ENCODE measurements at places on chromosomes 7 and 10.

DNA sequence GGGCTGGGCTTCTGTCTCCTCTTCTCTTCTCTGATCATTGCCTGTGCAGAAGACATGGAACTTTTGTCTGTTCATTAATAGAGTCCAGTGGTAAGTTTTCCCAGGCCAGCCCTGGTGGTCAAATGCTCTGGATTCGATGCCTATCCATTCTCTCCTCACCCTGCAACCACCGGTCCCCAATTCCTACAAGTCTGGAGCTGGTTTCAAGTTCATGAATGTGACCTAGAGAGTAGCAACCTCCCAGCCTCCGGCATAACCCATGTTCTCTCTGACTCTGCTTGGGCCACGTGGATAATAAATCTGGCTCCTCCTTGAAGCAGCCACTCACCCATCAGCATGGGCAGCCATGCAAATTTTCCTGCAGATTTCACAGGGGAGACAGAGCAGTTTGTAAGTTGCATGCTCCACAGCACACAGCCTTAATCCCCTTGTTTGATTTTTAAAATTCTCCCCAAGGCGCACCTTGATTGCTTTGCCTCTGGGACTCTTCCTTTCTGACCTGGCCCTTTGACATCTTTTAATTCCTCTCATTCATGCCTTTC is 37.3 kb upstream of the PDZD8 start:
- DNase-seq = no peak

DNA sequence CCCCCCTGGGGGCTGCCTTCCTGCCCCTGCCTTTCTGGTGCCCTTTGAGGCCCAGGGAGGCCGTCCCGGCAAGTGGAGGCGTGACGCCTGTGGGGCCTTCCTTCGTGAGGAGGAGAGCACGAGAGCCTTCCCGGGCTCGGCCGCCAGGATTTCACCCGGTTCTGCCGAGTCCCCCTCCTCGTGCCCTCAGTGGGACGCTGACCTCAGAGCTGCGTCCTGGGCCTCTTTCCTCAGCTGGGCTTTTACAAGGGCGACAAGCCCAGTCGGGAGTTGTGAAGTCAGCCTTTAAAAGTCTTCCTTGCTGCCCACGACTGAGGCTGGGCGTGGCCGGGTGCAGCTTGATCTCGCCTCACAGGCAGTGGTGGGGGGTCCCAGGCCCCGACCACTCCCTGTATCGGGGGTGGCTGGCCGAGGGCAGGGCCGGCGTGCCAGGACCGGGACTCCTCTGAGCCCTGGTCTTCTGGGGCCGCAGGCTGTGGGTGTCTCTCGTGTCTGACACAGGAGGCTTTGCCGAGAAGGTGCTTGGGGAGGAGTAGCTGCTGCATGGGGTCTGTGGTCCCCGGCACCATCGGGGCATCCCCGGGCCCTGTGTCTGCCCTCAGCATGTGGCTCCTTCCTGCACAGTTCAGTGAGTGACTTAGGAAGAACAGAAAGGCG is 41.8 kb downstream of the FAM20C start:
- no peak for DNase-seq

- DNase-seq = peak; percentile 47
Measured at GRCh38 chr7:85023066-85023712, 163.7 kb downstream of the SEMA3D start.

DNA sequence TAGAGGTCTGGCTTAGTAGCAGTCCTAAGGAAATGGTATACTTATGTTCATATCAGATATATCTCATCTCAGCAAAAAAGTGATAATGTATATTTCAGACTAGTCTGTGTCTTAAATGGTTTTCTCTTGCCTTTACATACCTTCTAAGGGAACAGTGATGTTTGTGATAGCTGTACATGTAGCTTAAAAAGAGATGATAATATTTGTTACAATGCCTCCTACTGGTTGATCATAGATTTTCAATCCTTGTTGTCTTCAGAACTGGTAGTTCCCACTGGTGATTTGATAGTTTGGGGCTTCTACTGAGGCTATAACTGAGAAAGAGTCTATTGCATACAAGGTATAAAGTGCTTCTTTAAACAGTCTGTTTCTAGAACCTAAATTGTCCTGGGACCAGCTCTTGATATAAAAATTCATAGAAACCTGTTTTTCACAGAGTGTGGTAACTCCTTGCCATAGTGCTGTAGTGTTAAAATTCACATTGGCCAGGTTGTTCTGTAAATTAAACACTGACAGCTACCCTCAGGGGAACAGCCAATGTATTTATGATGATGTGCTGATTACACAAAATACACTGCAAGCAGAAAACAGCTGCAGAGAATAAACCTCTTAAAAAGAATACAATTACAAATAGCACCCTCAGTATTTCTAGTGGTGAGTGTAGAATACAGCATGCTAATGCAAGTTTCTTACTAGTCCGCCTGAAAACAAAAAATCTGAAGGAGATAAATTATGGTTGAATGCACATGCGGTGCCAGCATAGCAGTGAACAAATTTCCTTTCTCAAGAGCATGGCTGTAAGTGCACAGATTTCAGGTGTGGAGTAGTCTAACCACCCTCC is 90.3 kb downstream of the BTRC start:
- no peak for DNase-seq

DNA sequence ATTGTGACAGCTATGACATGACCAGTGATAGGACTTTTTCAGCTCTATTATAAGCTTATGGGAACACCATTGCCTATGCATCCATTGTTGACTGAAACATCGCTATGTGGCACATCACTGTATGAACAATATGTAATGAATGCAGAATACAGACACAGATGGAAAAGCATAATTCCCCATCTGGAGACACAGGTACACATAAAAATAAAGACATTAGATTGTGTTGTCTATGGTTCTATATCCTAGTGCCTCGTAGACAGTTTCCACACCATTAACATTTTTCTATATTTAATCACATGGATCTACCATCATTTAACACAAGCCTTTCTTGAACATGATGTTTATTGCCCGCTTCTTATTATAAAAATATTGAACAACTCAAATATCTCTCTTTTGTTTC is 96.3 kb upstream of the STK17A start:
- no peak for DNase-seq

DNA sequence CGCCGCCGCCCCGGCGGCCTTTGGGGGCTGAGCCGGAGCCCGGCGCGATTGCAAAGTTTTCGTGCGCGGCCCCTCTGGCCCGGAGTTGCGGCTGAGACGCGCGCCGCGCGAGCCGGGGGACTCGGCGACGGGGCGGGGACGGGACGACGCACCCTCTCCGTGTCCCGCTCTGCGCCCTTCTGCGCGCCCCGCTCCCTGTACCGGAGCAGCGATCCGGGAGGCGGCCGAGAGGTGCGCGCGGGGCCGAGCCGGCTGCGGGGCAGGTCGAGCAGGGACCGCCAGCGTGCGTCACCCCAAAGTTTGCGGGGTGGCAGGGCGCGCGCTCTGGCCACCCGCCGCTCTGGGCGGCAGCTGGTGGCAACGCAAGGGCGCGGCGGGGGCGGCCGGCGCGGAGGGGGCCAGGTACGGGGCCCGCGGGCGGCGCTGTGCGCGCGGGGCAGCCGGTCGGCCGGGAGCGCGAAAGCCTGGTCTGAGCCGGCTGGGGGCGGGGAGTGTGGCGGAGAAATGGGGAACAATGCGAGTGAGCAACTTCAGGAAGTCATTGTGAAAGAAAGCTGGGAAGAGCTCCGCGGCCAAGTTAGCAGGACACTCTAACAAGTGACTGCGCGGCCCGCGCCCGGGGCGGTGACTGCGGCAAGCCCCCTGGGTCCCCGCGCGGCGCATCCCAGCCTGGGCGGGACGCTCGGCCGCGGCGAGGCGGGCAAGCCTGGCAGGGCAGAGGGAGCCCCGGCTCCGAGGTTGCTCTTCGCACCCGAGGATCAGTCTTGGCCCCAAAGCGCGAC is at the start of gene IKZF1:
TSS of gene IKZF1 (plus strand) at position 588 of the 782 bp plus-strand sequence. CDS start 14,346 bp downstream, outside the sequence.
- DNase-seq = no peak

DNA sequence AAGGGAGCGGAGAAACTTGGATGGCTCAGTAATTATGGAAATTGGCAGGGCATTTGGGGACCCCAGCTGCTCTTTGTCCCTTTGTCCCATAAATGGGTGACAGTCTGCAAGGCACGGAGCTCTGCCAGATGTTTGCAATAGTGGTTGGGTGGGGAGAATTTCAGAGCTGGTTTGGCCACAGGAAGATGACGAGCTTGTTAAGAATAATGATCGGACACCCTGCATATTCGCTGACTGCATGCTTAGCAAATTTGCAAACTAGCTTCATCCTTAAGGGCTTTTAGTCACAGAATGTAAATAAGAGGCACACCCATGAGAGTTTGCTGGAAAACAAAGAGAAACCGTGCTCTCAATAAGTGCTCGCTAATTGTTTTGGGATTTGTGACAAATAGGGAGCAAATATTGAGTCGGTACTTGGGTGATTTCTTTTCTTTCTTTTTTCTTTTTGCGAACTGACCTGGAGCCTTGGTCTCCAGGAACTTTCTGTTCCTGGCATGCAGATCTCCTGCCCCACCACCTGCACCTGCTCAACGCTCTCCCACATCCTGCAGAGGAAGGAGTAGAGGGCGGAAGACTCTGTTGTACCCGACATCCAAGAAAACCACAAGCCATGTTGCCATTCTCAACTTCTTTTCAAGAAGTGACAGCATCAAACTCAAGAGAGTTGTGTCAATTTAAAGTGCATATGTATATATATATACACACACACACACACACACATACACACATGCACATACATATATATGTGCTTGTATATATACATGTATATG is 238.9 kb downstream of the CAMK1D start:
- DNase-seq = no peak

DNA sequence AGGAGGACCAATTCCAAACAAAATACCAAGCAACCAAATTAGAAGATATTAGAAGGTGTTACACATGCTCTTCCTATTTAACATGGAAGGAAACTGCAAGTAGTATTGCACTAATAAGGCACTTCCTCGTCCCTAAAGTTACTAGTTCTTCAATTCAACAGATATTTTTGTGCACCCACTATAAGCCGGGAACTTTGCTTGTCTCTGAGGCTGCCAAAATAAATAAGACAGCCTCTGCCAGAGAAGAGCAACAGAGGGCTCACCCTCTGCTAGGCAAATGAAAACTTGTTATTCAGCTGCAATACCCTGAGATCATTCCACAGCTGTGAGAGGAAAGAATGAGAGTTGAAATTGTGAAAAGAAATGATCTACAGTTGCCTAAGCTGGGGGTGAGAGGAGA is 37.4 kb upstream of the GSAP start:
- DNase-seq = no peak

GRCh38 chr7:48140001-48140681 is 31.1 kb upstream of the ABCA13 start:
- no peak for DNase-seq

DNA sequence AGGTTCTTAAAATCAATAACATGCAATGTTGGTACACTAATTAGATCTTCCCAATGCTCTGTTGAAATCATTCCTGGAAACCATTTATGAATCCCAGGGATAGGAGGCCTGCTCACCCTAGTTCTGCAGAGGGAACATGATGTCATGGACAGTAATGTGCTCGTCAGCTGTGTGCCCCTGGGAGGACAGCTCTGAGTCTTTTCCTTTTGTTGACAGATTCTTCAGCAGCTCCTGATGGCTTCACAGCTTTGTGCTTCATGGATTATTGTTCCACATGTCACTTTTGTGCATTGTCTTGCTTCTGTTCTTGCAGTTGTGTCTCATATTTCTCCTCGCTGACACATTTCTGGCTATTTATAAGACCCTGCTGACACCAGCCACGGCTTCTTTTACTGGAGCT is 367.5 kb downstream of the CCSER2 start:
- DNase-seq = no peak

DNA sequence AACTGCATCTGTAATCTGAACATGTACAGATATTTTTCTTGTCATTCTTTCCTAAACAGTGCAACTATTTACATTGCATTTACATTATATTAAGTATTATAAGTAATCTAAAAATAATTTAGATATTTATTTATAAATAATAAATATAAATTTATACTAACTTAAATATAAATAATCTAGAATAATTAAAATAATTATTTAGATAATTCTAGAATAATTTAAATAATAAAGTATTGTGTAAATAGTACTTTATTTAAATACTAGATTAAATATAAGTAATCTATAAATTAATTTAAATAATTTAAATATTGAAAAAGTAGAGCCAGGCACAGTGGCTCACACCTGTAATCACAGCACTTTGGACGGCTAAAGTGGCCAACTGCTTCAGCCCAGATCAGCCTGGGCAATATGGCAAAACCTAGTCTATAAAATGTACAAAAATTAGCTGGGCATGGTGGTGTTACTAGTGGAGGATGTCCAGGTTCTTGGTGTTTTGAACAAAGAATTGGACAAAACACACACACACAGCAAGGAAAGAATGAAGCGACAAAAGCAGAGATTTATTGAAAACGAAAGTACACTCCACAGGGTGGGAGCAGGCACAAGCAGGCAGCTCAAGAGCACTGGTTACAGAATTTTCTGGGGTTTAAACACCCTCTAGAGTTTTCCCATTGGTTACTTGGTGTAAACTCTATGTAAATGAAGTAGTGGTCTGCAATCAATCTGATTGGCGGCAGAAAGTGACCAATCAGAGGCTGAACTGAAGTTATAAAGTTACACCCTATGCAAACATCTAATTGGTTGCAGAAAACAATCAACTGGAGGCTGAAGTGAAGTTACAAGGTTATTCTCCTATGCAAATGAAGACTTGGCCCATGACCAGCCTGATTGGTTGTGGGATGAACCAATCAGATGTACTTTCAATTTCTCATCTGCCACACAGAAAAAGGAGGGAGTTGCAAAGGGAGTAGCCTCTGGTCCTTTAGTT is 100.2 kb upstream of the SP4 start:
- DNase-seq = no peak

DNA sequence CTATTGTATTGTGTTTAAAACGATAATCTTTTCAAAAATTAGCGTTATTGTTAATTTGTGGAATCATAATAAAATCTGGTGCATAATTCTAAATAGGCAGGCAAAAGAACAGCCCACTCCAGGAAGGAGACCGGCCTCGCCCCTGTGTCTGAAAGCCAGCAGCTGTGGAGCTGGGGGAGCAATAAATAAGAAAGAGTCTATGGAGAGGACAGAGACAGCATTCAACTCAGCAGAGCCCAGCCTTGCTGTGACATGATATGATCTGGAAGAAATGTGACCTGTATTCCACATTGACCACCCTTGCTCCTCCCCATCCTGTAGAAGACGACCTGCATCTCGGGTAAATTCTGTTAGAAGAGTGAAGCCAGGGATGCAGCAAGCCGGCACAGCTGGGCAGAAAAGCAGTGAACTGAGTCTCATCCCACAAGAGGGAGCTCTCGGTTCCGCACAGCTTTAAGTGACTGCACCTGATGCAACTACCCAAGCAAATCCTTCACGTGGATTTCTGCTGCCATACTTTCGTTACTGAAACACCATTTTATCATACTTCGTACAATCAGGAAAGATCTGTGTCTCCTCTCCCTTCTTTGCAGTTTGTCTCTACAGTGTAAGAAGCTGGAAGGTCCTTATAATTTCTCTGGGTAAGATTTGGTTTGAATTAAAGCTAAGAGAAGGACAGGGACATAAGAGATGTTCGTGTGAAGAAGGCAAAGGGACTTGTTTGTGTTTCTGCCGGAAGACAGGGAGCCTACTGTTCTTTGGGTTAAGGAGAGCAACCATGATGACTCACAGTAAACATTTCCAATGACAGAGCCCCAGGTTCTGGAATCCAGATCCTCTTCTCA is 427.1 kb downstream of the GPAM start:
- DNase-seq = peak; percentile 11

- DNase-seq = no peak
Measured at GRCh38 chr10:116287906-116288501, 15.0 kb upstream of the GFRA1 start.

- no peak for DNase-seq
Measured at GRCh38 chr10:28624351-28624750, 53.0 kb upstream of the BAMBI start.

All from astrocyte of the cerebellum (primary cell).